Hematopoietic multipotent progenitor cell treated with erythropoietin and hydrocortisone succinate and interleukin-3 and kit ligand, for 17 days (in vitro differentiated cells): ENCODE measurements at places on chromosomes 1 and 21.

DNA sequence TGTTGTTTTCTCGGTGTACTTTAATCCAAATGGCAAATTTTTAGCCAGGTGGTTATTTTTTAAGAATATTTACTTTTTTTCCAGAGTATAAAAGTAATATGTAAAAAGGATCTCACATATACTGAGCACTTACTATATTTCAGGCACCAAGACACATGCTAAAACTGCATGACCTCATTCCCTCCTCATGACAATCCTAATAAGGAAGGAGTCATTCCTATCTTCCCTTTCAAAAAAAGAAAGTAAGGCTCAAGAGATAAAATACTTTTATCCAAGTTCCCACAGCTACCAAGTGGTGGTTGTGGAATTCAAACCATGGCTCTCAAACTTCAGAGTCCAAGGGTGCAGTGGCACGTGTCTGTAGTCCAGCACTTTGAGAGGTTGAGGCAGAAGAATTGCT lies 19.4 kb downstream of the ATP2B4 start:
- DNase-seq: no peak

GRCh38 chr1:45793942-45794604 lies 9.3 kb upstream of the MAST2 start:
- no peak for DNase-seq

- no peak for DNase-seq
Measured at GRCh38 chr1:223201967-223202366, 58.9 kb upstream of the TLR5 start.

DNA sequence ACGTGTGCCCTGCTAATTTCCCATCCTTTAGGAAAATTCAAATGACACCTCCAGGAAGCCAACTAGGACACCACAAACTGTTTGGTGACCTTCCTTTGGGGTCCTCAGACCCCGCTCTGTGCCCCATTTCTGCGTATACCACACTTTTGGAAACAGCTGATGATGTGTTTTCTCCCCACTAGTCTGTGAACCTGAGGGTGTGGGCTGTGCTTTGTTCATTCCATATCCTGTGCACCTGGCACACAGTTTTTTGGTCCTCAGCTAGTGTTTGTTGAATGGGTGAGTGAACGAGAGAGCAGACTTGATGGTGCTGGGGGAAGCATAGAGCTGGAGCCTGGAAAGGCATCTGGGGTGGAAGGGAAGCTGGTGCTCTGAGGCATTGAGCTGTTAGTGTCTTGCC lies 48.6 kb downstream of the RPS6KA1 start:
- DNase-seq: no peak

DNA sequence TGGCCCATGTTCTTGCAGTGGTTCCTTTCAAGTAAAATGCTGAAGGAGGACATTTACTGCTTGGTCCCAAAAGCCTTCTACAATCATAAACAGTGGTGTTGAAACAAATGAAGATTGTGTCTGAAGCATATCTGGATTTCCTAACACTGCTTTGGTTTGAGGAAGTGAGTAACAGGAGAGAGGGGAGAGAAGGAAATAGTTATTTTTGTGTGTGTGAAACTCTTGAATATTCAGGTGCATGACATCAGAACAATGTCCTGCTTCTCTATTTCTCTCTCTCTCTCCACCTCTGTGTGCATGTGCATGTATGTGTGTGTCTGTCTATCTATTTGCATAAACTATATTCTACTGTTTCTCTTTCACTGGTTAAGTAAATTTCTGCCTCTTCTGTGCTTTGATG lies 61.4 kb upstream of the TNFSF18 start:
- DNase-seq: no peak

- no peak for DNase-seq
Measured at GRCh38 chr1:29682919-29683295, 446.6 kb downstream of the PTPRU start.

DNA sequence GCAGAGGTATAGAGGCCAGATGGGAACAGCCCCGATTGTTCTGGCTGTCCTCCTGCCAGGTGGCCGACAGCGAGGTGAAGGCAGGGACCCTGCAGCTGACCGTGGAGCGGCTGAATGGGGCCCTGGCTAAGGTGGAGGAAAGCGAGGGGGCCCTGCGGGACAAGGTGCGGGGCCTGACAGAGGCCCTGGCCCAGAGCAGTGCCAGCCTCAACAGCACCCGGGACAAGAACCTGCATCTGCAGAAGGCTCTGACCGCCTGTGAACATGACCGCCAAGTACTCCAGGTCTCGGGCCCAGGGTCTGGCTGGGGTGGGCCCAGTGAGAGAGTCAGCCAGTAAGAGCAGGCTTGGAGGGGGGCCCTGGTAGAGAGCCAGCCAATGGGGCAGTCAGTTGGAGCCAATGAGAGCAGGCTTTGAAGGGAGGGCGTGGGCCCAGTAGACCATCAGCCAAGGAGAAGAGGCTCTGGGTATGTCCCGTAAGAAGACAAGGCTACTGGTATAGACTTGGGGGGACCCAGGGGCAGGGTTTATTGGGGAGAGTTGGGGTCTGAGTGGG lies 11.3 kb downstream of the MFAP2 start:
- DNase-seq: no peak

DNA sequence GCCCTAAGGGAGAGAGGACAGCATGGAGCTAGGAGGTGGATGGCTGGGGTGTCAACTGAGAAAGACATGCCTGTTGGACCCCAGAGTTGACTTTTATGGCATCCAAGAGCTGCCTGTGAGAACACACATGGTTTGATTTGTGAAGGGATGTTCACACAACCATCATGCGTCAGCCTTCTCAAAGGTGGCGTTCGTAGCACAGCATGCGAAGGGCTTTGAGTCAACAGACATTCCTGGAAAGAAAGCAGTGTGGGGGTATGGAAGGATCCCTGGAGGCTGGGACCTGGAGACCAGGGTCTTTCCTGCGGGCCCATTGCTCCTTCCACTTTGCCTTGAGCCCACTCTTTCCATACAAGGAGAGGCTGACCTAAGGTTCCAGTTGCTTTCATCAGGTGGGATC lies 6.4 kb upstream of the WNT3A start:
- no peak for DNase-seq

GRCh38 chr1:19878637-19878985 lies 3.6 kb upstream of the OTUD3 start:
- DNase-seq: no peak

DNA sequence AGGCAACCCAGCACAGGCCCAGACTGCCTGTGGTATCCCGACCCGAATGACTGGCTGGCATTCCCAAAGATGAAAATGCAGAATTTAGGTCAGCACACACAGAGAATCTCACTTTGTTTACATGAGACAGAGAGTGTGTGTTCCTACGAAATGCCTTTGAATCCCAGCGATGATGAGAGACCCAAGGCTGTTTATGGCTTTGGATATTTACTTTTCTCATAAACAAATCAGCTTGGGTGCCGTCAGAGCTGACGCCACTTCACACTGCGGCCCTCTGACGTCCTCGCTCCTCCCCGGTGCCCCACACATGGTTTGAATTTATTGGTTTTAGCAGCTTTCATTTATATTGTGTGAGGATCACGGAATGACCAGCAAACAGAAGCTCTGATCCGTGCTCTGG lies 18.7 kb downstream of the TRABD2B start:
- no peak for DNase-seq

- DNase-seq: no peak
Measured at GRCh38 chr1:242402956-242403355, 121.5 kb downstream of the PLD5 start.

- no peak for DNase-seq
Measured at GRCh38 chr1:117629625-117630422, 24.0 kb downstream of the TENT5C start.

DNA sequence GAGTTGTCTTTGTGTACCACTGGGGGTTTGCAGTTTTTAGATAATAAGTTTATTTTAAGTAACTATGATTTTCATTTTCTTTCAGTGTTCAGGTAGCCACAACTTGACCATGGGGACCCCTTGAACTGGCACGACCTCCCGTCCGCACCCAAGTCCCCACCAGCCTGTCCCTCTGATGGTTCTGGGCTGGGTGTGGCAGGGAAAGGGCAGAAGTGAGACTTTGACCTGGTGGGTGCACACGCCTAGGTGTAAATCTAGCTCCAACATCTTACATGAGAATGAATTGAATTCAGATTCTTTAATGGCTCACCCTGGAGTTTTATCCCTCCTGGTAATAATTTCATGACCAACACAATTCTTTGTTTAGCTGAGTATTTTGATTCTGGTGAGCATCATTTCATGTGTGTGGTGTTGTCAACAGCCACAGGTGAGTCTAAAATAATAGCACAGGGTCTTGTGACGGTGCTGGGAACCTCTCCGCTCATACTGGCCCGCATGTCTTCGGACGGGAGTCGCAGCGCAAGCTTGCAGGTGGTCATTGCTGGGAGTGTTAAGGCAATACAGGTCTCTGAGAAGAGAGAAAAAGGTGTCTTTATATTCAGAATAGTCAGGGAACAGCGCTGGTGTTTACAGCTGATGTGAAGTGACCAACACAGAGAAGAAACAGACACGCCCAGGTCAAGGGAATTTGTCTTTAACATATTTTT lies 50.8 kb upstream of the POFUT2 start:
- no peak for DNase-seq

GRCh38 chr1:244341455-244342450 lies 110.0 kb downstream of the ADSS2 start:
- DNase-seq: no peak

- DNase-seq: no peak
Measured at GRCh38 chr1:79448426-79448825, 441.9 kb upstream of the ADGRL4 start.
